ENCODE measurements at places on chromosomes 4 and X. TPM values are rescaled to one million over a fixed set of nuclear protein-coding genes. Genes with fewer than 3 reads are reported as not detected.
A peak's percentile ranks its signal among the peaks of the same experiment; 100 is the strongest.

DNA sequence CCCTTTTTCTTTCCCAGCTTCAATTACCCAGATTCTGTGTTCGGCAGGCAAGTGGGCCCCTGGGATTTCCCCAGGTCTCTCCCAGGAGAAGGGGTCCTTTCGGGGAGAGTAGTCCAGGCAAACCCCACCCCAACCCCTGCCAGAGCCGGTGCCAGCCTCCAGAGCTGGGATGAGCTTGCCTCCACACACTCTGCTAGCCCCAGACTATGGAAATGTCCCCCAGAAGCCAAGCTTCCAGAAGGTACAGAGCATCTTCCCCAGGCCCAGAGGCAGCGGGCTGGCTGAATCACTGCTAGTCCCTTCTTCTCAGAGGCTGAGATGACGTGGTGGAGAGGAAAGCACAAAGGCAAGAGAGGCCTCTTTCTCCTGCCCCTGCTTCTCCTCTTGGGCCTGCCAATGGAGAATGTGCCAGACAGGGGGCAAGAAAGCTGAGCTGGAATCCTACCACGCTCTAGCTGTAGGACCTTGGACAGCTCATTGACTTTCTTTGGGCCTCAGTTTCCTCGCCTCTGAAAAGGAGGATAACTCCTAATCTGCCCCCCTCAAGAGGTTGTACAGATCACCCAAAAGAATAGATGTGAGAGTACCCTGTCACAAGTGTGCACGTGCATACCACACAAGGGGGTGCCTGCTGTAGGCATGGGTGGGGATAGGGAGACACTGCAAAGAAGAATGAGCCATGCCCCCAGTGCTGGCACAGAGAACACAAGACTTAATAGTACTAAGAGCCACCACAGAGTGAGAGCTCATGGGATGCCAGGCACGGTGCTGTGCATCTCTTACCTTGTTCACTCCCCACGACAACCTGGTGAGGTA is 2.1 kb downstream of the SASH3 start:
- no peak for DNase-seq

DNA sequence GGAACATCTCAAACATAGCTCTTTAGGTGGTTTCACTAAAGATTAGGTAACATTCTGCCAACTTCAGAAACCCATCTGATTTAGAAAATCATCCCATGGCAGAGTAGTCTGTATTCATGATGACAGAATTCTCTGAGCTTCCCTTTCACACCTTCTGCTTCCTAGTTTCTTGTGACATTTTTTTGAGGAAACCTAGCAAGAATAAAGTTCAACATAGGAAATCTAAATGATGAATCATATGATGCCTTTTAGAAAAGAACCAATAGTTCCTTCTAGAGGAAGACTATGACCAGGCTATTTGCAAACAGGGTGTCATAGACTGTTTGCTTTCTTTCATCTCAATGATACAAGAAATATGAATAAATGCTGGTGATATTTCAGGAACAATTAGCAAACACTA is 49.8 kb upstream of the CAMK2D start:
- DNase-seq: no peak

GRCh38 chr4:6943885-6944225 is 34.2 kb downstream of the TBC1D14 start:
- no peak for DNase-seq

The MAGED4 gene
- total RNA-seq: 0.28 TPM

DNA sequence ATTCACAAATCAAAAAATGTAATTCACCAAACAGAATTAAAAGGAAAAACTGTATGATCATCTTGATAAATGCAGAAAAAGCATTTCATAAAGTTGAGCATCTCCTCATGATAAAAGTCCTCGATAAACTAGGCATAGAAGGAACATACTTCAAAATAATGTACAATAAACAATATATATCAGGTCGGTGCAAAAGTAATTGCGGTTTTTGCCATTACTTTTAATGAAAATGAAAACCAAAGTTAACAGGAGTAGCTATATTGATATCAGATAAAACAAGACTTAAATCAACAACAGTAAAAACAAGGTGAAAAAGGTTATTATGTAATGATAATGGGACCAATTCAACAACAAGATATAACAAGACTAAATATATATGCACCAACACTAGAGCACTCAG is 372.1 kb downstream of the RAB28 start:
- DNase-seq: no peak

DNA sequence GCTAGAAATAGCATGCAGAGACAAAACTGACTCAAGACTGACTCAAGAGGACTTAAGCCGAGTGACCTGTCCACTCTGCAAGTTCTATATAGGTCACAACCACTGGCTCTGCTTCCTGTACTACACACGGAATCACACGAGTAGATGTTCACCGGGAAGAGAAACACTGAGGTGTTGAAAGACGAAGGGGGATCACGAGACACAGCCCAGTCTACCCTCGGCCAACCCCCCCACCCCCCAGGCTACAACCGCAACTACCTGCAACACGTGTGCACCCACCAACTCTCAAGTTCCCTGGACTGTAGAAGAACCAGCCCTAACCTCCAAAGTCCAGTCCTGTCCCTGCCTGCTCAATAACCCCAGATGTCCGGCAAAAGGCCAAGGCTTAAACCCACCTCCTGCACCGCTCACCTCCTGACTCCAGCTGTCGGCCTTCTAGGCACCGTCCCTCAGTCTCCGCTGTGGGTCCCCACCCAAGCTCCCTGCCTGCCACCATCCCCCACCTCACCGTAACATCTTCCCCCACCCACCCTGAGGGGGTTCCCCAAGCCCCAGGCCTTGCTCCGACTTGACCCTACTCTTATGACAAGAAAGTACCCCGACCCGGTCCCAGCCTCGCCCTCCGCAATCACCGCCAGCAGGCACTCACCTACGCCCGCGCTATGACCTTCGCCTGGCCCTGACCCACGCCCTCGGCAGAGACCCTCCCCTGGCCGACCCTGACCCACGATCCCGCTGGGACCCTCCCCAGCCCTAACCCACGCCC is 739 bp downstream of the GAK start:
- DNase-seq: no peak

The ADGRG4 gene
- total RNA-seq: 0.04 TPM

- no peak for DNase-seq
Observed at GRCh38 chr4:19944251-19944650, 307.5 kb upstream of the SLIT2 start.

DNA sequence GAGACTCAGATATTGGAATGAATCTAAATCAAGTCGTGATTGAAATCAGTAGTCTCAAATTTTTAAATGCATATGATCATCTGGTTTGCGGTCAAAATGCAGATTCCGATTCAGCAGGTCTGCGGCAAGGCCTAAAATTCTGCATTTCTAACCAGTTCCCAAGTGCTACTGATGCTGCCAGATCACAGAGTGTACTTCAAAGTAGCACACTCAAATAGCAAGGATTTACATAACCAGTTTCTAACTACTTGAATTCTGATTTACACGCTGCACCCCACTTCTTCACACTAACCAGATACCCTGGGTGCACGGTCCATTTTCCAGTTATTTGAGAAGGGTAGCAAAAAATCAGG is 752 bp downstream of the MBTPS2 start:
- DNase-seq: no peak

GRCh38 chr4:31545755-31546154 is 825.6 kb downstream of the PCDH7 start:
- DNase-seq: no peak

DNA sequence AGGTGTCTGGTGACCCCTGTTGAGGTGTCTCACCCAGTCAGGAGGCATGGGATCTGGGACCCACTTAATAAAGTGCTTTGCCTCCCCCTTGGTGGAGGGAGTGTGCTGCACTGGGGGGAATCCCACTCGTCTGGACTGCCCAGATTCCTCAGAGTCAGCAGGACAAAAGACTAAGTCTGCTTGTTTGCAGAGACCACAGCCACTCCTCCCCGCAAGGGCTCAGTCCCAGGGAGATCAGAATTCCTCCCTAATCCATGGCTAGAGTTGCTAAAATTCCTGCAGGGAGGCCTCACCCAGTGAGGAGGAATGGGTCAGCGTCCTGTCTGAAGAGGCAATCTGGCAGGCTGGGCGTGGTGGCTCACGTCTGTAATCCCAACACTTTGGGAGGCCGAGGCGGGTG is 442.2 kb downstream of the PABPC4L start:
- no peak for DNase-seq

The ANKRD37 gene
- 13.0 TPM for total RNA-seq

The ABCG2 gene
- total RNA-seq: 3.7 TPM

DNA sequence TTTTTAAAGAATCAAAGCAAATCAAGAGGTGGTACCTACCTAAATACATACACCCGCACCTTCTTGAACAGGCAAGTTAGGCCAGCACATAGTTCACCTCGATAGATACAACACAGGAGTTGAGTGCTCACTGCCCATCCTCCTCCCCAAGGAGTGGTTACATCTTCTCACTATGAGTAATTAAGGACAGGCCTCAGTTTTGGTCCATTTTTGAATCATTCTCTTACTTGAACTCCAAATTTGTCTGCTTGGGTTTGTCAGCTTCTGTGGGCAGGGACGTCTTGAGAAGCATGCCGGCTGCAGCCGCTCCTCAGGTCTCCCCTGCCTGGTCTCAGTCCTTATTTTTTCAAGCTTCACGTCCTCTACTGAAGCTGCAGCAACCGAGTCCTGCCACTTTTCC is 190.6 kb upstream of the RBPJ start:
- no peak for DNase-seq

DNA sequence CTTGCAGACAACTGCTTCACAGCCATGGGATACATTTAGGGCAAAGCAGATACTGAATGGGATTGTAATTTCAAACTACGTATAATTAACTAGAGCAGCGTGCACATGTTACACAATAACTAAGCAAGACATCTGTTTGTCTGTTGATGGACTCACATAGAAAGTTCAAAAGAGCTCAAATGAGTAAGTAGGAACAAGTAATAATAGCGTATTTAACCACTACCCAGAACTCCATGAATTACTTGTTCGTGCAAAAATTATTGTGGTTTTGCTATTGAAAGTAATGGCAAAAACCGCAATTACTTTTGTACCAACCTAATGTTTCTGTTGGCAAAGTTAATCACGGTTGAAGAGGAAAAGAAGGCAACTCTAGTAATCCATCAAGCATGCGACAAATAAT is 825.4 kb downstream of the PCDH18 start:
- DNase-seq: no peak

The VSIG4 gene
- 23.6 TPM for total RNA-seq

The APOO gene
- total RNA-seq: 41.0 TPM

- no peak for DNase-seq
Observed at GRCh38 chr4:59704616-59705015, 1495.5 kb upstream of the ADGRL3 start.

The HSFX2 gene
- total RNA-seq: not detected

The ABRAXAS1 gene
- 8.0 TPM for total RNA-seq

DNA sequence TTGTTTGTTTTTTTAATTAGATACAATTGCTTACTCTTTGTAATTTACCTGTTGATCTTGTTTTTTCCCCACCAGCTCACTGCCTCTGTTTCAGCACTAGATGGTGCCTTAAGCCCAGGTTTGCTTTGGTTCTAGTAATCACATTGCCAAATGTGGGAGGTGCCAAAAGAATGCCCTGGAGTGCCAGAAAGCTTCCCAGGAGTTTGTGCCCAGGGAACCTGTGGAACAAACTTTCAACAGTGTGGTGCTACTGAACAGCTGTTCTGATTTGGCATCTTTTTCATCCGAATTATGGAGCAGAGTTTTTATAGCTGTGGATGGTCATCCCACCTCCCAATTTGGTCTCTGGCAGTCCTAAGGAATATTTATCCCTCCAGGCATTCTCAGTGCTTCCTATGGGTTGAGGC is 1000.7 kb downstream of the STIM2 start:
- peak; percentile 11 for DNase-seq

- DNase-seq: no peak
Observed at GRCh38 chrX:20729416-20729815, 462.7 kb upstream of the RPS6KA3 start.

- no peak for DNase-seq
Observed at GRCh38 chr4:2072971-2073807, 14.1 kb downstream of the NAT8L start.

- DNase-seq: no peak
Observed at GRCh38 chr4:118817178-118817930, 18.6 kb downstream of the SEC24D start.

- no peak for DNase-seq
Observed at GRCh38 chr4:3878678-3879077, 112.5 kb downstream of the ADRA2C start.

The RNF128 gene
- total RNA-seq: 0.36 TPM

DNA sequence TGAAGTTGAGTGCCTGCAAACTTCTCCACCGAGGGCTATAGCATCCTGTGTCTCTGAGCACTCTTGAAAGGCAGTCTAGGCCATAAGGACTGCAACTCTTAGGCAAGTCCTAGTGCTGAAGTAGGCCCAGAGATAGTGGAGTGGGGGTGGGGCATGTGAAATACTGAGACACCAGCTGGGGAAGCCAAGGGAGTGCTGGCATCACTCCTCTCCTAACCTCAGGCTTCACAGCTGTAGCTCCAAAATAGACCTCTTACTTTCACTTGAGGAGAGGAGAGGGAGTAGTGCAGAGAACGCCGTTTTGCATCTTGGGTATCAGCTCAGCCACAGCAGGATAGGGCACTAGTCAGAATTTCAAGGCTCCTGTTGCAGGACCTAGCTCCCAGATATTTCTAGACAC is 56.2 kb upstream of the CYSLTR1 start:
- no peak for DNase-seq

The SLC26A1 gene
- total RNA-seq: not detected

DNA sequence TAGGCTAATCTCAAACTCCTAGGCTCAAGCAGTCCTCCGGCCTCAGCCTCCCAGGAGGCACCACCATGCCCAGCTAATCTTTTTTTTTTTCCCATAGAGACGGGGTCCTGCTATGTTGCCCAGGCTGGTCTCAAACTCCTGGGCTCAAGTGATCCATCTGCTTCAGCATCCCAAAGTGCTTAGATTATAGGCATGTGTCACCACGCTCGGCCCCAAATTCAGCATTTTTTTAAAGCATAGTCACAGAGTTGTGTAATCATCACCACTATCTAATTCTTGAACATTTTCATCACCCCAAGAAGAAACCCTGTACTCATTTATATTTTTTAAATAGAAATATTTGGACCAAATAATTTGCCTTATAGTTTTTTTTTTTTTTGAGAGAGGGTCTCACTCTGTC is 10.3 kb downstream of the CENPI start:
- no peak for DNase-seq

DNA sequence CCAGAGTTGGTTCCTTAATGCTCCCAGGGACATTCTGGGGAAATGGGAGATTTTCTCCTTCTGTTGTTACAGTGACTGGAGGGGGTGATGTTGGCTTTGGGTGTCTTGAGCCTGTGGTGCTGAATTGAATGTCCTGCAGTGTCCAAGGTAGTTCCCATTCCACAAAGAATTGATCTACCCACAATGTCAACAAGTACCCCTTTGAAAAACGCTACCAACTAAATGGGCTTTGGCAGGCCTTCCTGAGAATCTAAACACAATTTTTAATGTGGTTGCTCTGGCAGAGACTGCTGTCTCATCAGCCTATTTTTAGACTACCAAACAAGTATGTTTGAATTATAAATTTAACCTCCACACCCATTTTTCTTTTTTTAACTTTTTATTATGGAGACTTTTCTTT is 69.4 kb downstream of the CCKAR start:
- DNase-seq: no peak
